Activated effector memory CD4-positive, alpha-beta T cell treated with anti-CD3 and anti-CD28 coated beads, Interleukin-2, amount 50 U/mL, for 16 hours (primary cell): ENCODE measurements at places on chromosomes 3 and 15.

DNA sequence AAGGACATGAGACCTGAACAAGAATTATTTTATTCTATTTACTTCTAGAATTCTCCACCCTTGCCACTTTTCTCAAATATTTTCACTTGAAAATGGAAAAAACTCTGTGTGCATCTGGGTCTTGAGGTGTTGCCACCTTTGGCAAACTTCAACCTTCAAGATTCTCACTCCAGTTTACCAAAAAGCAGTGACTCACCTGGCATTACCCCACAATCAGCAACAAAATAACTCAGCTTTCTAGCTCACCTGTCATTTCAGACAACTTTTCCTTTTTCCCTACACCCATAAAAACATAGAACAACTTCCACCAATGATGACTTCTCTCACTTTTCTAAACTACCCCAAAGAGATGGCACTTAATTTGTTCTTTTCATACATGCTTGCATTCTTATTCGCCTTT is 115.8 kb downstream of the DUT start:
- DNase-seq: no peak

DNA sequence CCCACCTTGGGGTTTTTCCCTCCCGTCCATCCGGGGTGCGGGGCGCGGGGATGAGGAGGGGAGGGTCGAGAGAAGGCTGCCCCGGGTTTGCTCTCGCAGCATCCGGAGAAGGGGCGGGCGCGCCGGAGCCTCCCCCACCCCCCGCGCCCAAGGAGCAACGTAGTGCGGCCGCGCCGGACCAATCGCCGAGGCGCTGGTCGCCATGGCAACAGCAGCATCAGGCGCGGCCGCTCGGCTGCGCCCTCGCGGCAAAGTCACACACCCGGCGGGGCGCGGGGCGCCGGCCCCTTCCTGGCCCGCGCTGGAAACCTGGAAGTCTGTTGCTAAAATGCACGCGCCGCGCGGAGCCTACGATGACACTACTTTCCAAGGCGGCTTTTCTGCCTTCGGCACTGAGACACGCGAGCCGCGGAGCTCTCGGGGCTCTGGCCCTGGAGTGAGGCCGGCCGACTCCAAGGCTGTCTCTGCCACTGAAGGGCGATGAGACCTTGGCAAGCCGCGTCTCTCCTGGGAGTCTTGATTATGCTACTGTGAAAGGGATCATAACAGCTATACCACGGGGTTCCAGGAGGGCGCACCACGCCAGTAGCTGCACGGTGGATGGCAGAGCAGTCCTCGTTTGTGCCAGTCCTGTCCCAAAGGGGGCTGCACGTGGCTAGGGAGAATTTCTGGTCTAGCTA is at the start of gene IQSEC1:
TSS of gene IQSEC1 (minus strand) at position 104 of the 680 bp plus-strand sequence. CDS start 415 bp downstream, outside the sequence.
- peak; percentile 91 for DNase-seq

DNA sequence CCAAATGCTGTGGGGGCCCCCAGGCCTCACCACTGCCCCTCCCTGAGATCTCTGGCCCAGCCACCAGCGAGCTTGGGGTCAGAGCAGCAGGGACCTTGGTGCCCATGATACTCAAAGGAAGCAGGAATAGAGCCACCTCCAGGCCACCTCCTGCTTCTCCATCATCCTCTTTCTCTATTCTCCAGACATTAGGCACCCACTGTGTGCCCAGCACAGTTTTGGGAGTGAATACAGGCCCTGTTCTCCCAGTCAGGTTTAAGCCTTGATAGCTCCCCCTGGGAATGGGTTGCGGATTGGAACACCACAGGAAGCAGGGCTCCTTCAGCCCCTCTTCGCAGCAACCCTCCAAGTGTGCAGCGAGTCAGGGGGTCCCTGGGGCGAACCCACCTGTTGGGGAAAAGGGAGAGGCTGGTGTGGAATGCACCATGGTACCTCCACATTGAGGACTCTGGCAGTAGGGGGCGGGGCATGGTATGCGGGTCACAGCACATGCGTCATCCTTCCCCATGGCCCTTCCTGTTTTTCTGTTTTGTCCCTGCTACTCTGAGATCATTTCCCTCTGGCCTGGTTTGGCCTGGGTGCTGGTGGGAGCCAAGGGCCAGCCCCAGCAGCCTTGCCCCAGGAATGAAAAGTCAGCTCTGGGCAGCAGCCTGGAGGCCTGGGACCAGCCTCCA is 14.2 kb upstream of the SEMA3B start:
- DNase-seq: no peak

GRCh38 chr3:10232137-10232536 is 16.1 kb upstream of the TATDN2 start:
- DNase-seq: no peak

DNA sequence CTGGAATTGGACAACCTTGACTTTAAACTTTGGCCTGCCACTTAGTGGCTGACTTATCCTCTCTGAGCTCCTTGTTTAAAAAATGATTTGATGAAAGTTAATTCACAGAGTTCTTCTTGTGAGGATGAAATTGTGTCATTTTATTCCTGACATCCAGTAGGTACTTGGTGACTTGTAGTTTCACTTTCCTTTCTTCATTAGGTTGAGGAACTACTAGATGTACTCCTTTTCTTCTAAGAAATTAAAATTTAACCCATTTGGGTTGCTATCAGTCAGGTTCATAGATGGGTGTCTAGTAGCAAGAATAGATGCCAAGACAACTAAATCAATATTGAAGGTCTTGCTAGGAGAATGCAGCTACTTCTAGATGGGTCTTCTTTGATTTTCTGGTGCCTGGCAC is 5.2 kb downstream of the NR1D2 start:
- no peak for DNase-seq

DNA sequence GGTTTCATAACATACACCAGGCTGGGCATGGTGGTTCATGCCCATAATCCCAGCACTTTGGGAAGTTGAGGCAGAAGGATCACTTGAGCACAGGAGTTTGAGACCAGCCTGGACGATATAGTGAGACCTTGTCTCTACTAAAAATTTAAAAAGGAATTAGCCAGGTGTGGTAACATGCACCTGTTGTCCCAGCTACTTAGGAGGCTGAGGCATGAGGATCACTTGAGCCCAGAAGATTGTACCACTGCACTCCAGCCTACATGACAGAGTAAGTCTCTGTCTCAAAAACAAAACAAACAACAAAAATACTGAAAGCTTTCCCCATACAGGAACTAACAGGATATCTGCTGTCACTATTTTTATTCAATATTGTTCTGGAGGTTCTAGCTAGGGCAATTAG is 20.9 kb downstream of the GREM1 start:
- no peak for DNase-seq

DNA sequence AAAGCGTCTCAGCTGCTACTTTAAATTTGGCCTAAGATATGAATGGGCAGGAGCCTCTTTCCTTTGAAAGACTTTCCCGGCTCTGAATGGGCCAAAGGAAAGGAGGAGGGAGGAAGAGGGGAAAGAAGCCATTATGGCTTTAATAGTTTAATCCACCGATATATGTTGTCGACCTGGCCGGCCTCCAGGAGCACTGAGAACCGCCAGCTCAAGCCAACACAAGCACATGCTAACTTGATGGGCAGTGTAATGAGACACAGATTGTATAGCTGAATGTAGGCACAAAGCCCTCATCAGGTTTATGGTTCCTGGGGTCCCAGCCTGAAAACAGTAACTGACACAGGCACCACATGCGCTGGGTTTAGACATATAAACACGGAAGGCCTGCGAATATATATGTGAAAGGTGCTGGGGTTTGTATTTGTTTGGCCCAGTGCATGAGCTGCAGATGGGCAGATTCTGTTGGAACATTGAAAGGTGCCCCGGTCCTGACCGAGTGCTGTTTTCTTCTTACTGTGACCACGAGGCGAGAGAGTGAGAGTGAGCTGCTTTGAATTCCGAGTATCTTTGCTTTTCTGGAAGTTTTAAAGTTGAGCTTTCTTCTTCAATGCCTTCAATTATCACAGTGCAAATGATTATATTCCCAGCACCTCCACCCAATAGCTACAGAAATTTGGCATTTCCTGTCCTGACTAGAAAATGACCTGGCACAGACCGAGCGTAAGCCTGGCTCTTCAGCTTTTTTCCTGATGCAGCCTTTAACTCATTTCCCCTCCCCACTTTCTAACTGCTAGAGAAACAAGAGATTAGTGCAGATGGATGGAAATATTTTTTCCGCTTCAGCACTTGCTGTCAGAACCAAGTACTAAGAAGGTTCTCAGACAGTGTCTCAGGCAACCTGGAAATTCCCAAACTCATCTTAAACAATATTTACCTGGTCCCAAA is 267.3 kb downstream of the RORA start:
- DNase-seq: no peak

GRCh38 chr3:172519740-172520139 is 3.5 kb downstream of the TNFSF10 start:
- DNase-seq: no peak

DNA sequence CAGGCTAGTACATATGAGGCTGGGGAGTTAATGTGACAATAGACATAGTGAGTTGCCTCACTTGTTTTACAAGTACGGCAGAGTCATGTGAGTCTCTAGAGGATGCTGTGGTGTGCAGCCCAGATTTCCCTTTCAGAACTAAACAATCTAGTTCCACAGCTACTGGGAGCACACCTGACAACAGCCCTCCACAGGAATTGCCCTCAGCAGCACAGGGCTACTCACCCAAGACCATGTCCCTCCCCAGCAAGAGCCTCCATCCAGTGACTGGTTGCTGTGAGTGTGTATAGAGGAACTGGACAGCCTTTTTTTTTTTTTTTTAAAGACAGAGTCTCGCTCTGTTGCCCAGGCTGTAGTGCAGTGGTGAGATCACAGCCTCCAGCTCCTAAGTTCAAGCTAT is 40.2 kb upstream of the UBE2E2 start:
- DNase-seq: no peak

GRCh38 chr15:84937144-84937543 is 44.5 kb upstream of the PDE8A start:
- DNase-seq: no peak

GRCh38 chr3:180408654-180409053 is 193.3 kb upstream of the TTC14 start:
- DNase-seq: no peak

DNA sequence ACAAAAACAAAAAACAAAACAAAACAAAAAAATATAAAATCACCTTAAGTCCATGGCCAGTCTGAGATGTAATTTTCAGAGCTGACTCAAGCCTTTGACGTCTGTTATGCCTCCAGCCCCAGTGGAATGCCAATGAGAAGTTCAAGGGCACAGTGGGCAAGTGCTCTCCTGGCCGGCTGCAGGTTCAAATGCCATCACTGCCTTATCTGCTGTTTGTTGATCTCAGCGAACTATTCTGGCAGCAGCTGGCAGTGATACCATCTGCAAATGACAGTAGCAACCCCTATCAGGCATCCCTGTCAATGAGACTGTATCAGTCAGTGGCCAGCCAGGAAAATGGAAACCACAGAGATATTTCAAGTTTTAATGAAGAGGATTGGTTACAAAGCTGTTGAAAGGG is 10.8 kb upstream of the PDE8A start:
- no peak for DNase-seq

- peak; percentile 57 for DNase-seq
These were observed 6.0 kb downstream of the GHRL start for GRCh38 chr3:10286596-10287295.

GRCh38 chr3:132433121-132433520 is 15.8 kb downstream of the DNAJC13 start:
- DNase-seq: no peak

- DNase-seq: no peak
These were observed 44.1 kb upstream of the TP63 start for GRCh38 chr3:189586941-189587663.

- no peak for DNase-seq
These were observed 113.5 kb upstream of the FRMD4B start for GRCh38 chr3:69499422-69499821.

- DNase-seq: no peak
These were observed 31.0 kb downstream of the P3H2 start for GRCh38 chr3:190089711-190090110.

DNA sequence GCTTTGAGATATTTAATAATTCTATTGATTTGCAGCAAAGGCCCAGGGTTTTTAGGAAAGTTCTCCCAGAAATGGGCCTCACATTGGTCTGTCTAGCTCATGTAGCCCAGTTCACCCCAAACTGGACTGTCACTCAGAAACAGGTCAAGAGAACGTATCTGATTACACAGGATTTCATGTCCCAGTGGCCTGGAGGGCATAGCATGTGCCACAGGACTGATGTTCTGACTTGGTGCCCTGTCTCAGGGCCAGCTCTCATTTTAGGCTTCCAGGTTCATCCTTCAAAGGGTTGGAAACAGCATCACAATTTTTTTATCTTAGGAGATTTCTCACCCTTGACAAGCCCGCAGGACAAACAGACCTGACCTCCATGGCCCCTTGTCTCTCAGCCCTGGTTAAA is 398.4 kb upstream of the AZI2 start:
- DNase-seq: no peak

GRCh38 chr3:45170096-45170495 is 23.9 kb upstream of the CDCP1 start:
- no peak for DNase-seq

DNA sequence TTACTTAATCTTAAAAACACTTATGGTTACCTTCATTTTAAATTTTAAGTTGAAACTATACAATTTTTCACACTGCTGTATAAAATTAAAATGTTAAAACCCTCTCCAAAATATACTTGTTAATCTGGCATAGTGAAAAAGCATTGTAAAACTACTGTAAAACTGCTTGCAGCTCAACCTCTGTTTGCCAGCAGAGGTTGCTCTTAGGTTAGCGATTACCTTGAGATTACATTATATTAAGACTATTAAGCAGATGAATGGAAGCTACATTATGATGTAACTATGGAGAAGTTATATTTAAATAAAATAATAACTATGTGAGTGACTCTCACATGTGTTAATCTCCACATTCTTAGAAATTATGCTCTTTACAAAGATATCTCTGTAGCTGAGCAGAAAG is 143.6 kb upstream of the SLITRK3 start:
- no peak for DNase-seq

DNA sequence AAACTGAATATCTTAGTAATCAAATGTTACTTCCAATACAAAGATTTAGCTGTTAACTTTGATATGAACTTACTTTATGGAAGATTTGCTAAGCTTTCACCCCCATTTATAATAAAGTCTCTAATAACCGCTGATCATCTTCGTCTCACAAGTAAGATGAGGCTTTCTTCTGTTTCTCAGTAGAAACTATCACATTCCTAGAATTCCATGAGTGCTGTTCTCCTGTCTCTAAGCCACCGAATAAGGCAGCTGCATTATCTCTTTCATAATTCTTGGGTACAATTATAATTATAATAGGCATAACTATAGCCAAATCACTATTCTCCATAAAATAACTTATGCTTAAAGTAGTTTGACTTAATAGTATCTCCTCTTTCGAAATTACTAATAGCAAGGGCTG is 18.3 kb upstream of the SETMAR start:
- no peak for DNase-seq

GRCh38 chr3:24475925-24476324 is 18.7 kb downstream of the THRB start:
- no peak for DNase-seq

GRCh38 chr3:133991637-133992036 is 38.1 kb downstream of the SLCO2A1 start:
- no peak for DNase-seq

DNA sequence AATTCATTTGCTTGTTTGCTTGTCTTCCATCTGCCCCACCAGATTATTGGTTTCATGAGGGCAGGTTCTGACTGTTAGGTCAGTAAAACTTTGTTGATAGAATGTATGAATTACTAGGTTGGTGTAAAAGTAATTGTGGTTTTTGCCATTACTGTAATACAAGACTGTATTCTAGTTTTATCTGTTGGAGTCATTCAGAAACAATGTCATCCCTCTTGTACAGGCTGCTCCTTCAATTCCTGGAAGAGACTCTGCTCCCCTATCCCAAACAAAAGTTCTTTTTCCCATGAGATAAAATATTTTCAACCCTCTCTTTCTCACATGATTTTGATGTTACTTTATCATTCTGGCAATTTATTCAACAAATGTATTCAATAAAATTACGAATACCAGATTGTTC is 115.0 kb downstream of the CHST2 start:
- no peak for DNase-seq
